ENCODE measurements at places on chromosomes 12 and 14.
A peak's percentile ranks its signal among the peaks of the same experiment; 100 is the strongest.

- DNase-seq, result no peak
These were observed 22.7 kb downstream of the CMKLR1 start for GRCh38 chr12:108316176-108317086.

DNA sequence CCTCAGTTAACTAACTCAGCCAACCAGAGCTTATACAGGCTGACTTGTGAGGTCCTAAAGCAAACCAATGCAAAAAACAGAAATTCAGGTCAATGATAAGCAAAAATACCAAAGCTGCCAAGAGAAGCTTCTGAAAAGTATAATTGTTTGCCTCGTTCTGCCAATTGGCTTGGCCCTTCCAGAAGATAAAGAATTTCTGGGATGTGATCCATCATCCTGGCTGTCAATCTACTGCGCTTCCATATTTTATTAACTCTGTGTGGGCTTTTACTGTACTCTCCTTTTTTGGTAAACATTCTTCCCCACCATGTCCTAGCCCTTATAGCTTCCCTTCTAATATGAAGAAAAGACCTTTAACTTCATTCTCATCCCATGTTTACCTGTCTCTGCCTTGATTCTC lies 387.9 kb downstream of the TMEM117 start:
- no peak for DNase-seq

GRCh38 chr14:92472860-92473259 lies 40.7 kb upstream of the RIN3 start:
- no peak for DNase-seq

DNA sequence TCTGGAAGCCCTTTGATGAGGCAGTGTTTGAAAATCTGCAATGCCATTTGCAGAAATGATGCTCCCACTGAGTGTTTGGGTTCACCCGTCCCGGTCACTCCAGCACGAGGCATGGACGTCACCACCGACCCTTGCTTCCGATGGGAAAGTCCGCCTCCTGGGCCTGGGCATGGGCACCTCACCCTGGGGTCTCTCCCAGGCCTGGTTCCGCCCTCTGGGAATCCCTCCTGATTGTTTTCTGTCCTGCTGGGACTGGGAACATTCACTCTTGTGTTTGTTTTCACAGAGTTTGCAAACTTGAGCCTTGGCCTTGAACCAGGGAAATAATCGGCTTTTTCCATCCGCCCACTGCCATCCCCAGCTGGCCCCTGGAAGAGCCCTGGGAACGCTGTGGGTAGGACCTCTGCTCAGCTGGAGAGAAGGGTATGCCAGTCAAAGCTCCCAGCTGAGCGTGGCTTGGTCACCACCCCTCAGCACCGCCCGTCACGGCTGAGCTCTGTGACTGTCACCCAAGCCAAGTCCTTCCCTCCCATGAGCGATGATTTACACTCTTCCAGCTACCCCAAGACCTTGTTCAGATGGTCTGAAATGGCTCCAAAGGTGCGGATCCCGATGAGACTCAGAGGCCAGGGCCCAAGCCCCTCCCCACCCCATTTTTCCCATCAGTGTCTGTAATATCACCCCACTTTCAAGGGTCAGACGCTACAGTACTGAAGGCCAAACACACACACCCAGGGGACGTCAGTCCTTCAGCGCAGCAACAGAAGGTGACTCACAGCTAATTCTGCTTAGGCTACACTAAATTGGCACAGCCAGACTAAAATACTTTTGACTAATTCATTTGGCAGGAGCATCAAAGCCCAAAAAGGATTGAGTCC lies 34.1 kb upstream of the FZD10 start:
- no peak for DNase-seq

DNA sequence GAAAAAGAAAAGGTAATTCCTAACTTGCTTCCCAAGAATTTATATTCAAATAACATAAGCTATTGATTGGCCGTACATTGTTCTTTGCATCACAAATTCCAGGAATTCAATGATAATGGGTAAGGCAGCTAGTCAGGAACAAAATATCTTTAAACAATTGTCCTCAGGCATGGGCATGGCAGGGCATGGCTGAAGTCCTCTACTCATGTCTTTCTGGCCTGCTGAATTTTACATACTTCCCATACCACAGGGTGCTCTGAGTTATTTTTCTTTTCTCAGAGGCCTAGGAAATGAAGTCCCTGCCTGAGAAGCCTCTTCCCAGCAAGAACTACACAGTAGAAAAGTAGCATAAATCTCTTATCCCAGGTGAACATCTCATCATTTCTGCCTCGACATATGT lies 15.1 kb upstream of the DRAM1 start:
- DNase-seq, result no peak

- DNase-seq, result no peak
These were observed 5.6 kb downstream of the OR10P1 start for GRCh38 chr12:55642267-55642666.

GRCh38 chr12:54251667-54252284 lies 28.1 kb downstream of the CBX5 start:
- DNase-seq, result no peak

DNA sequence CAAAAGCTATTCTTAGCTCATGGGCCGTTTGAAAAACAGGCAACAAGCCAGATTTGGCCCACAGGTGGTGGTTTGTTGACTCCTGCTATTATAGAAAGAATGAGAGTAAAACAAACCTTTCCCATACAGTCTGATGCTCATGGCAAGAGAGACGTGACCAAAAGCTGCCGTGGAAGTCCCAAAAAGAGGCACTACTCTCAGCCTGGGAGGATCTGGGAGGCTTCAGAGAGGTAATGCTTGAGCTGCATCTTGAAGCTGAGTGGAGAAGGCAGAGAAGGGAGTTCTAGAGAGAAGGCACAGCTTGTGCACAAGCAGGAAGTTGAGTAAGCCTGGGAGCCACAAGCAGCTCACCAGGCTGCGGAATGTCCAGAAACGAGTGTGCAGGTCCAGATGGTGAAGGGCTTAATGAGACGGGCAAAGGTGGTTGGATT lies 9.6 kb downstream of the PLXNC1 start:
- DNase-seq, result no peak

- DNase-seq, result peak; percentile 67
These were observed at the start of gene NOPCHAP1 for GRCh38 chr12:104986022-104986941. NOPCHAP1 (plus strand) TSS chr12:104986316; CDS start chr12:104986353, 37 bp downstream.

All from stimulated activated CD8-positive, alpha-beta memory T cell treated with anti-CD3 and anti-CD28 coated beads, Interleukin-15, amount 100 ng/mL, for 24 hours (primary cell).